ENCODE measurements at places on chromosomes 11 and 22.

- DNase-seq: no peak
These were observed 23.7 kb downstream of the USP47 start for GRCh38 chr11:11865449-11865848.

DNA sequence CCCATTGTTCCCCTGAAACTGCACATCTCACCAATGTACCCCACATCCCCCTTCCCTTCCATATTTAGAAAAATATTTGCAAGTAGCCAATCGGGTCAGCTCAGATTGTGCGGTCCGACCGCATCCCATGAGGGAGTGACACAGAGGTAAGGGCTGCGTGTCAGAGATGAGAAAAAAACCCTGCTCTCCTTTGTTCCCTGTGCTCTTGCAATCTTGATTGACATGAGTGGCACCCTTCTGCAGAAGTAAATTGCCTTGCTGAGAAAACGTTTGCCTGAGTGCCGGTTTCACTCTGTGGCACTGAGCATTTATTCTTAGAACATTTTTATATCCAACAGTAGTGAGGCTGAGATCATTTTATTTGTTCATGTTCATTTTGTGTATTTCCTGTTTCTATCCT, 81.6 kb upstream of the CCDC90B start:
- DNase-seq: no peak

GRCh38 chr11:2381494-2382128, 4.5 kb downstream of the CD81 start:
- no peak for DNase-seq

DNA sequence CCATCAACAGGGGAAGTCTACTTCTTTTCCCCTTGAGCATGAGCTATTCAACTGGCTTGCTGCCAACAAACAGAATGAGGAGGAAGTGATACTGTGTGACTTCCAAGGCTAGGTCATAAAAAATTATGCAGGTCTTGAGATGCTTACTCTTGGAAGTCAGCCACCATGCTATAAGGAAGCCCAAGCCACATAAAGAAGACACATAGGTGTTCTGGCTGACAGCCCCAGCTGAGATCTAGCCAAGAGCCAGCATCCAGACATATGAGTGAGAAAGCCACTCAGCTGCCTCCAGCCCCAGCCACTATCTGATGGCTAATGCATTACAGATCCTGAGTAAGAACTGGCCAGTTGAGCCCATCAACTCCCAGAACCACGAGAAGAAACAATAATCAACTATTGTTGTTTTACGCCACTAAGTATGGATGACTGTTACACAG, 31.0 kb upstream of the PPP2R1B start:
- DNase-seq: no peak

DNA sequence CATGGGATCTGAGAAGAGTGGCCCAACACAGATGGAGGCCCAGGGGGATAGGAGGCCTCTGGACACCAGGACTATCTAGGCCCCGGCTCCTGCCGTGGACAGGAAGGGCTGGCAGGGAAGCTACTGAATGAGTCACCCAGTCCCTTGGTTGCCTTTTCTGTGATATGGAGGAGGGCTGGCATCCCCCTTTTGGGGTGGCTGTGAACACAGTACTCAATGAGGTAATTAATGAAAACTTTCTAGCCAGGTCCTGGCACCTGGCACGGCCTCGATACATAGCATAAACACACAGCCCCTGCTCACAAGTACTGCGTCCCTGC, 163.2 kb downstream of the CHST1 start:
- no peak for DNase-seq

- peak; percentile 85 for DNase-seq
These were observed 36.1 kb downstream of the MMP20 start for GRCh38 chr11:102589047-102589459.

DNA sequence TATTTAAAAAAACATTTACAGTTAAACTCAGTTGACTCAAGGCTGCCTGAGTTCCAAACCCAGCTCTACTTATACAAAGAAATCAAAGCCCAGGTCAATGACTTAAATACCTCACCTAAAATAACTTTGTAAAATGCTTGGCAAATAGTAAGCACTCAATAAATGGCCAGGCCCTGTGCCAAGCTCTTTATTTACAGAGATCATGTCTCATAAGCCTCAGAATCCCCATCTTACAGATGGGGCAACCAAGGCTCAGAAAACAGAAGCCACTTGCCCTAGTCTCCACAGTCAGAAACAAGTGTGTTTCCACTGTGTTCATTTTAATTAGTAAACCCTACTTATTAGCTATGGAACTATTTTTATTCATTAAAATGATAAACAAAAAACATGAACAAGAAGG, 30.5 kb upstream of the TTC28 start:
- no peak for DNase-seq

- no peak for DNase-seq
These were observed 303.7 kb downstream of the TTC28 start for GRCh38 chr22:28375761-28376534.

DNA sequence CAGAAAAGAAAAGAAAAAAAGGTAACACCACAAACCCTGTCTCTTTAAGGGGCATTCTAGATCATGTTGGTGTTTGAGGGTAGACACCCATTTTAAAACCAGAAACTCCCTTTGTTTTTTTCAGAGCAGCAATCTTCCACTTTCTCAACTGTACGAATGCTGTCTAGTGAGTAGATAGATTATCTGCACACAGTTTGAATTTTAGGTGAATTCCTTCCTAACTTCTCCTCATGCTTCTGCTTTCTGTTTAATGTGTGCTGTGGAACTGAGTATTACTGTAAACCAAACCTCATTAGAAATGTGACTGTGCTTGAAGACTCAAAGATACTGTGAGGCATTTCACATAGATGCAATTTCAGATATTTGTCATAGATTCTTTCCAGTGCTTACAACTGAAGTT, 102.4 kb downstream of the PRMT3 start:
- DNase-seq: no peak

DNA sequence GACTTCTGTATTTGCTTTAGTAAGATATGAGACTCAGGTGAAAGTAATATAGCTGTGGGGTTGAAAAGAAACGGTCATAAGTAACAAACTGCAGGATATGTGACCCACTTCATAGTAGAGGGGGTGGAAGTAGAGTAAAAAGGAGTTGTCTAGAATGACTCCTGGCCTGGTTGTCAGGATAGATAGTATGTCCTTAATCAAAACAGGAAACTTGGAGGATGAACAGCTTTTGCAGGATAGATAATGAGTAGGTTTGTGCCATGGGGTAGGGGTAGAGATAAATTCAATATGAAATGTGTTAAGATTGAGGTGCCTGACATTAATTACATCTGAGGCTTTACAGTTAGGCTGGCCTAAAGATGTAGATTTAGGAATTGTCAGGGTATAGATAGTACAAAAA, 47.0 kb upstream of the B3GNT6 start:
- no peak for DNase-seq

GRCh38 chr11:128881221-128881620, 9.9 kb upstream of the KCNJ5 start:
- DNase-seq: no peak

DNA sequence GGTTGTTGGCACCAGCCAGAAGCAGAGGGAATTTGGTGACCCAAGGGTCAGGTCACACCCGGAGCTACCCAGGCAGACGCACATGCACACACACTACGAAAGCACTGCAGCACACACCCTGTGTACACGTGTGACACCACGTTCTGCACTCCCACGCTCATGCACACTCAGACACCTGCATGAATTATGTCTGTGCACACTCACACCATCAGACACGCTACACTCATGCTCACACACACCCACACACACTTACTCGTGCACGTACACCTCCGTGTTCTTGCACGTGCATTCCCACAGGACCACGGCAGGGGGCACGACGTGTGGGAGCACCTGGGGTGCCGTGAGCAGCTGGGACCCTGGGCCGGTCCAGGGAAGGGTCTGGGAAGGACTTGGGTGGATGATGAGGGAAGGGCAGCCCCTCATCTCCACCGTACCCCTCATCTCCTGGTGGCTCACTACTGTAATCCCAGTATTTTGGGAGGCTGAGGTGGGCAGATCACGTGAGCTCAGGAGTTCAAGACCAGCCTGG, 20.8 kb upstream of the GAL start:
- no peak for DNase-seq

GRCh38 chr11:87425391-87425790, 387.7 kb downstream of the TMEM135 start:
- DNase-seq: no peak

GRCh38 chr22:31193092-31193491, 19.0 kb upstream of the LIMK2 start:
- DNase-seq: no peak

GRCh38 chr11:81568918-81569317, 1164.7 kb downstream of the FAM181B start:
- no peak for DNase-seq

GRCh38 chr11:67651976-67652781, 1.6 kb upstream of the ACY3 start:
- no peak for DNase-seq

DNA sequence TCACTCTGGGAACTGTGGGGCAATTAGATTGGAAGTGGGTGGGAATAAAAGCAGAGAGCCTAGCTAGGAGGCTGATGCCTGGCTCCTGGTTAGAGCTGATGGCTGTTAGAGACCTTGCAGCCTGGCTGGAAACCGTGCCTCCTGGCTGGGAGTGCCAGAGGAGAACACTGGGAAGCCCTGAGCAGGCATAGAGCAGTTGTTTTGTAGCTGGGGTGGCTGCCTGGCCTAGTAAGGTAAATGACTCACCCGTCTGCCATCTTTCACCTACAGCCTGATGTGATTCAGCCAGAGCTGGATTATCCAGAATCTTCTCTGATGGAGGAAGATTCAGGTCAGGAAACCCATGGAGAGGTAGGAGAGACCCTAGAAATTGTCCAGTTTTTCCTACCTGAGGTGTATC, 6.1 kb downstream of the UQCR10 start:
- DNase-seq: no peak

DNA sequence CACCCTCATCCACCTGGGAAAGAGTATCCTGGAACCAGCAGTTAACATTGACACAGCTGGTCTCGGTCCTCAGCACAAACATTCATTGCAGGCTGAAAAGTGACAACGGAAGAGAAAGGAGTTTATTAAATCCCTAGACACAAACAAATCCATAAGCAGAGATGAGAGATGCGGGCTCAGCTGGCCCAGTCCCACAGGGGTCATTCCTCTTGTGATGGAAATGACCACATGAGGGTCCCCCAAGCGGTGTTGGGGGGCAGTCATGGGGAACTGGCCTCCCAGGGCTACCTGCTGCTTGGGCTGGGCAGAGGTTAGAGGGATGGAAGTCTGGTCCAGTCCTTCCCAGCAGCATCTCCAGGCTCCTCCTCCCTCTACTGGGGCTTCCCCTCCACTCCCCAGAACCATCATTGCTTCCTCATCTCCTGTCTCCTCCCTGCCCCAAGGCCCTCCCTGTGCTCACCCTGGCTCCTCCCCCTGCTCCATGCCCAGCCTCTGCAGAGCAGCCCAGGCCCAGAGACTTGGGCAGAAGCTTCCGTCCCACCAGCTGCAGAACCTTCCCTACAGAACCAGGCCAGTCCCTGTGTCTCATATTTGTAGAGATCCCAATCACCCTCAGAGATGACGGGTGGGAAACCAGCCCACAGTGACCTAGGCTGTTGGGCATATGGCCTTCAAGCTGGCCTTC, 5.4 kb upstream of the IGLL5 start:
- DNase-seq: peak; percentile 16

DNA sequence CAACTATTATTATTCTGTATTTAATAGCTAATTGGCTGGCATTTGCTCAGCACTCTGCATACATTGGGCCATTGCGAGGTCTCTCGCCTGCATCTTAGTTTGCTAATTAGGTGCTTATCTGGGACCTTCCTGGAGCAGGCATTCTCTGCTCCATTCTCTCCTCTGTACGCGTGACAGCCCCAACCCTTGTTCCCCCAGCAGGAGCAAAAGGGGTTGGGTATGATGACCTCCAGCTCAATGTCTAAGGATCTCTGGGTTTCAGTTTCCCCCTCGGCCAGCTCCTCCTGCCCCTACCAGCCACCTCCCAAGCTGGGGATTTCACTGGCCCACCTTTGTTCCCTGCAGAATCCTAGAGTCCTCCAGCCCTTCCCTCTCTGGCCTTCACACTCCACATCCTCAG, 9.7 kb upstream of the LGALS2 start:
- no peak for DNase-seq

DNA sequence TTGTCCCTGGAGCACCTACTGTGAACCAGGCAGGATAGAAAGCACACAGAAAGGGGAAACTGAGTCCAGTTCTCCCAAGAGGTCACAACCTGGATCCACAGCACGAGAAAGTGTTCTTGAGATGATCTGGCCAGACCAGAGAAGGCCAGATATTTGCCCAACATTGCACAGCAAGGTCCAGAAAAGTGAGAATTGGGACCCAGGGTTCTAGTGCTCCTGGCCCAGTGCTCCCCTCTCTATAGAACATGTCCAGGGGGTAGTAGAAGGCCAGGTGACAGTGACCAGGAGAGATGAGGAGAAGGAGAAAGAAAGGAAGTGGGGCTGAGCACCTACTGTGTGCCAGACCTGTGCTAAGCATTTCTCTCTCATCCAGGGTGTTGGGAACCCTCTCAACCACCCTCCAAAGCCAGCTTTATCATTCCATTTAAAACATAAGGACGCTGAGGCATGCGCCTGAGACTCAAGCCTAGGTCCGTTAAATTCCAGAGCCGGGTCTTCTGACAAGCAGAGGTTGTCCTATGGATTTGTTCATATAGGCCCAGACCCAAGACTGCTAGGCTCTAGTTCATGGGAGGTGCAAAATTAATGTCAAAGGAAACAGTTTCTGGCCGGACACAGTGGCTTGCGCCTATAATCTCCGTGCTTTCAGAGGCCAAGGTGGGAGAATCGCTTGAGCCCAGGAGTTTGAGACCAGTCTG, 128.7 kb downstream of the MN1 start:
- DNase-seq: no peak

- DNase-seq: no peak
These were observed 71.4 kb upstream of the GRK3 start for GRCh38 chr22:25492841-25493734.

DNA sequence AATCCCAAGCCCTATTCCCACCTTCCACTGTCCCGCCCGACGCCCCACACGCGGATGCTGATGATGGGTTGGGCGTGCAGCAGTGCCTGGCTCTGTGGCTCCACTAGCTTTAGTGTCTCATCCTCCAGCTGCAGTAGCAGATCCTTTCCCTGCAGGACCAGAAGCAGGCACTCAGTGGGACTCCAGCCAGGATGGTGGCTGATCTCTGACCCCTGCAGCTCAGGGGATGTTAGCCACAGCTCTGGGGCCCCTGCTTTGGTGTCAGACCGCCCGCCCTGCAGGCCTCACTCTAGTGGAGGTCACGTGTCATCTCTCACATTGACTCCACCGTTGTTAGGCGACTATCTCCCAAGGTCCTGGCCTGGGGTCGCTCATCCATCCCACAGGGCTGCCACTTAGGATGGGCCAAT, 11.8 kb downstream of the SMPD1 start:
- peak; percentile 62 for DNase-seq

GRCh38 chr22:47443836-47444745, 681.6 kb downstream of the TBC1D22A start:
- no peak for DNase-seq

Data from activated CD4-positive, alpha-beta T cell treated with anti-CD3 and anti-CD28 coated beads, Interleukin-2, Interleukin-6, amounts not matched to agents 100 ng/mL and 50 ng/mL, durations not matched to agents 16 hours and 8 hours (primary cell).